Memory B cell (primary cell): ENCODE measurements at places on chromosomes 1 and 21.
A peak's percentile ranks its signal among the peaks of the same experiment; 100 is the strongest.

- DNase-seq = no peak
These were observed 29.5 kb downstream of the WDR26 start for GRCh38 chr1:224404916-224405603.

DNA sequence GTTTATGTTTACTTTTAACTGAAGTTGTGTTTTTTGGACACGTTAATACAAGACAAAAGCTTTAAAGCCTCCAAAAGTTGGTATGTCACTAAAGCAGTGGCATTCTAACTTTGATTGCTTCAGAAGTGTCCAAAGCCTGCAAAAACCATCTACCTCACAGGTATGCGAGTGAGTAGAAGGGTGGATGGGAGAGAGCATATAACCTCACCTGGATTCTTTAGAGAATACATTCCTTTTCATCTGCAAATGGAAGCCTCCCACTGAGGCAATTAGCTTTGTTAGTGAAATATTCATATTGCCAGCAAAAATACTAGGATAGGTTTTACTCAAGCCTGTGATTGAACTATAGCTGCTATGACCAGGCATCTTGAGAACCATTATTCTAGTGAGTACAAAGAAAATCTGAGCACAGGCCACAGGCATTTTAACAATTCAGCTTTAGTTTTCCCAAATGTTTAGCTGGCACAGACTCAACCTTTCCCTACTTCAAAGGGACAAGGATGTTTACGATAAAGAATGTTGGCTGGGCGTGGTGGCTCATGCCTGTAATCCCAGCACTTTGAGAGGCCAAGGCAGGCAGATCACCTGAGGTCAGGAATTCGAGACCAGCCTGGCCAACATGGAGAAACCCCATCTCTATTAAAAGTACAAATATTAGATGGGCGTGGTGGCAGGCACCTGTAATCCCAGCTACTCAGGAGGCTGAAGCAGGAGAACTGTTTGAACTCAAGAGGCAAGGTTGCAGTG, 39.7 kb downstream of the MAP3K21 start:
- no peak for DNase-seq

- DNase-seq = no peak
These were observed 5.8 kb downstream of the TRIM33 start for GRCh38 chr1:114505148-114505561.

GRCh38 chr1:117964290-117965038, 34.9 kb downstream of the WDR3 start:
- no peak for DNase-seq

GRCh38 chr1:65177457-65177856, 29.5 kb downstream of the AK4 start:
- DNase-seq = no peak

- no peak for DNase-seq
These were observed 175.5 kb upstream of the HOOK1 start for GRCh38 chr1:59639266-59639665.

DNA sequence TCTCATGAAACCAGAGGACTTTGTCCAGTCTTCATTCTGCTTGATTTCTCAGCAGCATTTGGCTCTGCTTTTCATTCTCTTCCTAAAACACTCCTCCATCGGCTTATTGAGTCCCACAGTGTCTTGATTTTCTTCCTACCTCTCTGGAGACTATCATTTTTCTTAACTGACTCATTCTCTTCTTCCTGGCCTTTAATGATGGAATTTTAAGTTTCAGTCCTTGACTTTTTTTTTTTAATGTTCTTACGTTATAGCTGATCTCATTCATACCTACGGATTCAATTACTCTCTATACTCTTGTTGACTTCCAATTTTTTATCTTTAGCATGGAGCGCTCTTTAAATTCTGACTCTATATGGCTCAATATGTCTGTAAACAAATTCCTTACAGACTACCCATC, 111.1 kb downstream of the NEK7 start:
- no peak for DNase-seq

GRCh38 chr1:116770625-116771024, 16.4 kb downstream of the CD2 start:
- no peak for DNase-seq

DNA sequence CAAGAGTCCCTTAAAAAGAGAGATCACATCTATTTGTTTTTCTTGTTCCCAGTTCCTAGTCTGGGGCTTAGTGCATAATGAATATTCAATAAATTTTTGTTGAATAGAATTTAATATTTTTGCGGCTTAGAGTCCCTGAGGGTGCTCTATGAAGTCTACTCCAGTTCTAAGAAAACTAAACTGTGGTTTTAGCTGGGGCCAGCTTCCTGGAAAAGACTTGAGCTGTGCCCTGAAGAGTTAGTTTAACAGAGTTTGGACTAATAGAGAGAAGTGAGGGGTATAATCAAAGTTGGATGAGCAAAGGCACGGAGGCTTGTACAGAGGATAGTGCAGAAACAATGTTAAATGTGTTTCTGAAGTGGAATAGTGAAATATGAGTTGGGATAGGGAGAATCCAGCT, 168.9 kb downstream of the FASLG start:
- no peak for DNase-seq

- DNase-seq = no peak
These were observed 40.5 kb upstream of the H6PD start for GRCh38 chr1:9194024-9194423.

GRCh38 chr1:13435458-13435857, 25.2 kb downstream of the PRAMEF20 start:
- no peak for DNase-seq

- DNase-seq = no peak
These were observed 109.2 kb upstream of the ETS2 start for GRCh38 chr21:38696579-38696978.

GRCh38 chr1:11664336-11665065, 501 bp downstream of the FBXO6 start:
- DNase-seq = peak; percentile 52

GRCh38 chr1:205247130-205247921, 19.6 kb downstream of the TMCC2 start:
- DNase-seq = no peak

GRCh38 chr1:247375747-247376146, 40.2 kb upstream of the NLRP3 start:
- DNase-seq = no peak

DNA sequence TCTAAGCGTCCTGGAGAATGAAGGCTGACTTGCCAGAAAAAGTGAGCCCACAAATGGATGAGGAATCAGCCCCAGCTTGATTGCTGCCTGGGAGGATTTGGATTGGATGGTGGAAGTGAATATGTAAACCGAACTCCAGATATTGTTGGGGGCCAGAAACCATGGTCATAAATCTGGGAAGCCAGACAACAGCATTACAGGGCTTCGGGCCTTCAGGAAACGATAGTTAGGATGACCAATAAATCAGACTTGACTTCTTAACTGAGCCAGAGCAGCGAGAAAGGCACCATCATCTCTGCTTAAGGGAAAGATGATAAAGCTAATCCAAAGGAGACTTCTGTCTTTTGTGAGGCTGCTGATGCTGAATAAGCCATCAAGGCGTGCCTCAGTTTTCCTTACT, 26.6 kb downstream of the FAM78B start:
- DNase-seq = no peak

GRCh38 chr1:11051781-11052511, 4.9 kb upstream of the MASP2 start:
- no peak for DNase-seq

DNA sequence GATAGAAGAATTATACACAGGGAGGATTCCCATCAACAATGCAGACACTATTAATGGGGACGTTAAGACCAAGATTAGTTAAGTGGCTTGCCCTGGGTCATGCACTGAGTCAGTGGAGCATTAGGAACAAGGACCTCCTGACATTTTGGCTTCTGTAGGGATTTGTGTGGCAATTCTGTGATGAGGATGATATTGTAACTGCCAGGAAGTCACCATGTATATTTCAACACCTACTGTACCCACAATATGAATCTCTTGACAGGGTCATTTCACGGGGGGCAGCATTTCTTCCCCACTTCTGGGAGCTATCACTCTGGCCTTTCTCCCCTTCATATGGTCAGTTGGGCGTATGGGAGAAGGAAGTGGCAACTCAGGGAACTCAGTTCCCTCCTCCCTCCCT, 134.9 kb downstream of the RUNX1 start:
- DNase-seq = no peak

DNA sequence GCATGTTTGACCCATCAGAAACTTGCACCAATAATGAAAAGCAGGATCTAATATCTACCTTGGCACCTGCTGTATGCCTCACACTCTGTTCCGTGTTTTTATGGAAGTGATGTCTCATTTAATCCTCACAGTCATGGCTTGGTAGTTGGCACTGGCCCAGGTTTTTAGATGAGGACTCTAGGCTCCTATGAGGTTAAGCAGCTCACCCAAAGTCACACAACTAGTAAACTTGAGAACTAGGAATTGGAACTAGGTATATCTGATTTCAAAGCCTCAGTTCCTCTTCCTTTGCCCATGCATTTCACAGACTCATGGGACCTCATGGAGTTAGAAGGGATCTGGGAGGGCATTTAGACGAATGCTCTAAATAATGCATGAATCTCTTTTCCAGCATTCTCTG, 21.3 kb upstream of the TARBP1 start:
- no peak for DNase-seq

GRCh38 chr1:202143011-202143767, 1.3 kb downstream of the ARL8A start:
- no peak for DNase-seq

DNA sequence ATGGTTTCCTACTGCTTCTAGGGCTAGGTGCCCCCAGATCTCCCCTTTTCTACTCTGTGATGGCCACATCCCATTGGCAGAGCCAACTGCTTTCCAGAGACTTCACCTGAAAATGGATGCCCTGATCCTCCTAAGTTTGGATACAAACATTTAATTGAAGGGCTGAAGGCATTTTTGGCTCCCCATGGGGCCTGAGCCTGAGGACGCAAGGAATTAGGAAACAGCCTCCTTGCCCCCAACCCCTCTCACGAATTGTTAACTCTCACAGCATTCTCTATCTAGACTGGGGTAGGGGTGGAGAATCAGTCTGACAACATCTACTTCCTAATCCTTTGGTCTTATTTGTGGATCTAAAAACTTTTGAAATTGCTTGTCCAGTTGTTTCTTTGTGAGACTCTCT, 108.5 kb upstream of the KCNK2 start:
- DNase-seq = no peak

DNA sequence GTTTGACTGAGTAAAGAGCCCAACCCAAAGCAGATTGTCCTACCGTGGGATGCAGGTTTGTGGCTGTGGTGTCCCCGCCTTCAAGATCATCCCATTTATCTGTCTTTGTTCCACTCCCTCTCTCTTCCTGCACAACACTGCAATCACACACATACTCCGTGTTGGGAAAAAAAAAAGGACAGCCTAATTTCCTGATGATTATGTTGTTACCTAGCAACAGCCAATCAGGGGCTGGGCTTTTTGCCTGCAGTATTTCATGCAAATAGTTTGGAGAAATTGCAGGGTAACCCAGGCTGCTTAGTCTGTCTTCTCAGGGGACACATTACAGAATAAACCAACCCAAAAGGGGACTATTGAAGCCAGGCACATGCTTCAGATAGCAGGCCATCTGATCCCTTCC, 38.3 kb downstream of the PHC2 start:
- no peak for DNase-seq

GRCh38 chr1:182163821-182164223, 102.3 kb upstream of the ZNF648 start:
- no peak for DNase-seq

DNA sequence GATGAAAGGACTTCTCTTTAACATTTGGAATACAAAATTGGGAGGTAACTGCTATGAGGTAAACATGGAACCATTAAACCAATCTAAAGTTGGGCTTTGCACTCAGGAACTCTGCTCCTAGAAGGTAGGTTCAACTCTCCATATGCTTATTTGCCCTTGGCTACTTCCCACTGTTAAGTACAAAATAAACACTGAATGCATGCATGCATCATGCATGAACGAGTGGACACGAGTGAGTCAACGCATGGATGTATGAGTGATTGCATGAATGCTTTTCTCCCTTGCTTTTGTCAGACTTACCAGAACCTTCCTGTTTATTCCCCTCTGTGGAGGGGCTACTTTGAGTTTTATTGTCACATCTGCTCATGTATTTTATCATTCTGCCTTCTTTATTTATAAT, 42.4 kb upstream of the RUNX1 start:
- DNase-seq = no peak

DNA sequence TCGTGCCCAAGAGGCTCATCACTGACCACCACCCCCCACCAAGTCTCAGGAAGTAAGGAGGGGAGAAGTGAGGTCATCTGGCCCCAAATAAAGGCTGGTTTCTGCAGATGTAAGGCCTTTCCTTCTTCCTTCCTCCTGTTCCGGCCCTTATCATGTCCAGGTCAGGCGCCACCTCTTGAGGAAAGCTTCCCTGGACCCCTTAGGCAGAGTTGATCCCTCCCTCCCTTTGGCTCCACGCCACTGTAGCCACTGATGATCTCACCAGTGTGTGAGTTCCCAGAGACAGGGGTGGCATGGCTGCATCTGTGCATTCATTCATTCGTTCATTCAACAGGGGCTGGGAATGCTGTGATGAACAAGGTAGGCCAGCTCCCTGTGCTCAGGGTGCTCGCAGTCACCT, 59.2 kb downstream of the TAS1R2 start:
- no peak for DNase-seq

GRCh38 chr1:40350391-40350790, 23.1 kb upstream of the SMAP2 start:
- DNase-seq = no peak

DNA sequence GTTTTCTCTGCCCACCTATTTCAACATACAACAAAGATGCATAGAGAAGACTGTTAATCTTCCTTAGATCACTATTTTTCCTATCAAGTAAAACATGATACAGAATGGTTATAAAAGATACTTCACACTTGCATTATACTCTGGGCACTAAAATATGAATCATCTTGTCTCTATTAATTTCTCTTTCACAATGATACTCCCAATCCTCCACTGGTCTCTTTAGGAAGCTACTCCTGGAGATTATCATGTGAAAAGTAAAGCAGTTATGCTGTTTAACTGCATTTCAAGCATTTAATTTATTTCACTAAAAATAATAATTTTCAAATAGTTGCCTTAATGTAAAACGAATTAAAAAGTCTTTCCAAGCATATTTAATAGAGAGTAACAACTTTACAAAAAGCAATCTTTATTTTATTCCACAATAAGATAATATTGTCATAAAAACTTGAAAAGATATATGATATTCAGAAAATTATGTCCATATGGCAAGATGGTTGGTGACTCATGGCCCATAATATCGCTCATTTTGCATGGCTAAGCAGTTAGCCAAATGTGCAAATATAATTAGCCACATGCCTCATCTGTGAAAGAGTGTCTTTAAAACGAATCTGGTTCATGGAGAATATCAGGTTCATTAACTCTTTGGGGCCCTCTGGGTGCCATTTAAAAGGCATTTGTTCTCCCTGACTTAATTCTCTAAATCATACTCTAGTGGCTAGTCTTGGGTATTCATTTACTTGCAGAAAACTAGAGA, 1569.0 kb upstream of the B3GALT2 start:
- DNase-seq = no peak

- DNase-seq = no peak
These were observed 16.7 kb downstream of the CD247 start for GRCh38 chr1:167501515-167502191.

DNA sequence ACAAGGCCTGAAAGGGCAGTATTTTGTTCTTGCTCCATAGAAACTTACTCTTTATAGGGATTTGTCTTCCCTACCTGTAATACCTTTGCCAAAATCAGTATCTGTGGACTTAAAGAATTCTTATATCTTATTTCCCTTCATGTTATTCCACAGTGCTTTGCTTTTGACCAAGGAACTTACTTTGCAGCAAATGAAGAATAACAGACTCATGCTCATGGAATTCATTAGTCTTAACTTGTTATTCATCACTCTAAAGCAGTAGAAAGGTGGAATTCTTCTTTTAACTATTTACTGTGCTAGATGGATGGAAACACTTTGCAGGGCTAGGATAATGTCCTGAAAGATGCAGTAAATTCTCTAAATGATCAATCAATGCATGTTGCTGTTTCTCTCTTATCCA, 45.9 kb downstream of the DUSP10 start:
- DNase-seq = no peak
